ENCODE measurements at places on chromosomes 2 and 18.

GRCh38 chr18:73924307-73924706 is 223.3 kb downstream of the FBXO15 start:
- DNase-seq = no peak

DNA sequence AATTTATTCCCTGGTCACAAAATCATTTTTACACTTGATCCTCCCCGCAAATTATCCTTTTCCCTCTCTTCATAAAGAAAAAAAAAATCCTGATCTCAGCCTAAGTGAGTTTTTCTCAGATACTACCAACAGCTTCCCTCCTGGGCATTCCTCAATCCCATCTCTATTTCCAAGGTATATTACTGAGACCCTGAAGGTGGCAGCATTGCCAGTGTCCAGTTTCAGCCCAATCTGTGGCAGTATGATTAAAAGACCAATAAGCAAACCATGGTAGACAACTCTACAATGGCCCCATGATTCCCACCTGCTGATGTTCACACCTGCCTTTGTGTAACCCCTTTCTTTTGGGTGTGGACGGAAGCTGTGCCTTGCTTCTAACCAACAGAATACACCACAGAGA is 45.1 kb downstream of the CCDC93 start:
- DNase-seq = no peak

DNA sequence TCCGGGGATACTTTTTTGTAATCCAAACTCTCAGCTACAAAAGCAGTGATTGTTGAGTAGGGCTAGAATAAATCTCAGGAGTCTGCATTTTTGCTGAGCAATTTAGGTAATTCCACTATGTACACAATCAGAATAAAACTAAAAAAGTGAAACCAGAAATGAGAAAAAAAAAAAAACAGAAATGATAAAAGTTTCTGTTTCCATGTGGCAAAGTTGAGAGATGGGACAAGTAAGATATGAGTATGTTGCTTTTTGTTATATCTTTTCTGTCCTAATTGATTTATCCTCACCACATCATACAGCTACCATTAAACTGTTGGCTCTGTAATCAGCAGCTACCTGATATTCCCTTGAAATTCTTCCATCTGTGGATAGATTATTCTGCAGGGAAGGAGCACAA is 92.7 kb downstream of the VWC2L start:
- no peak for DNase-seq

DNA sequence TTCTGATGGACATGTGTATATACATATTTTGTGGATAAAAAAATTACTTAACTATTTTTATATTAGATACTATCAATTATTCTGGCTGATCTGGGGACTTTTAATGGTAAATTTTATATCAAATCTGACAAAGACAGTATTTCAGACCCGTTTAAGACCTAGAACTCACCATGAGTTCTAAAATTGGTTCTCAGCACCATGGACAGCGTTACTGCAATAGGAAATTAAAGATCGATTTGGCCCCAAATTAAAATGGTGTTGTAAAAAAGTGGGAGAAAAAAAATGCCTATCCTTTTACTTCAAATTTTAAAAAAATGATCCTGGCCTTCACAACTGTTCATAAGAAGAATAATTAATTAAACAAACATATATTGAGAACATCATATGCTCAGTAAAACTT is 919 bp upstream of the SCN2A start:
- DNase-seq = no peak

DNA sequence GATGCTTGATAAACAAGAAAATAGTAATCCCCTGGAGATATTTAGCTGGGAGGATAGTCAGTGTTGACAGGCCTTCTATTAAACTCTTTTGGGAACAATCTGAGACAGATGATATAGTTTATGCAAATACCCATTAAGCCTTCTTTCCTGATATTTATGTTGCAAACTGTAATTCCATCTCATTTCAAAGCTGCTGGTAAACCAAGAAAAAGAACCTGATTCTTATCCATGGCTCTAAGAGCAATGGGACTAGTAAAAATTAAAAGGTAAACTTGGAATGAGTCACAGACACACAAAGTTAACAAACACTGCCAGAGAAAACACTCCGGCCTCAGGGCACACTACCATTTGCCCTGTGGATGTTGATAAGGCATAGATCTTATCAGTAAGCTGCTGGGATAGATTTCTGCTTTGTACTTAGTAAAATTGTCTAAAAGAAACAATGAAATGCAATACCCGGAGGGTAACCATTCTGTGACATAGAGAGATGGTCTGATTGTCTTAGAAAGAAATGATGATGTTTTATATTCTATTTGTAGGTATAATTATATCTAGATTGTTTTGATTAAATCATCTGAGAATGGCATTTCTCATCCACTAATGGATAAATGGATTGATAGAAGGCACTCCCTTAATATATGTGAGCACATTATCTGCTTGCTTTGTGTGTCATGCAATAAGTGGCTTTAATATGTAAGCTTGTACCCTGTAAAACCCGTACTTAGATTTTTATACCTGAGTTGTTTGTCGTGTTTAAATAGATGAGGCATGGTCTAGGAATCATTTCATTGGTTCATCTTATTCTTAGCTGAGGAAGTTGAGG is 13.2 kb downstream of the GALR1 start:
- no peak for DNase-seq
